Fibroblast of lung (primary cell): ENCODE measurements at places on chromosomes 11 and 22. TPM values are rescaled to one million over a fixed set of nuclear protein-coding genes. Genes with fewer than 3 reads are reported as not detected.

CCDC73 gene
- polyA plus RNA-seq, result not detected in 2 replicates

APOA5 gene
- polyA plus RNA-seq, result not detected in 2 replicates

GAL gene
- polyA plus RNA-seq, result 1.6 and 6.3 TPM in 2 replicates

DNA sequence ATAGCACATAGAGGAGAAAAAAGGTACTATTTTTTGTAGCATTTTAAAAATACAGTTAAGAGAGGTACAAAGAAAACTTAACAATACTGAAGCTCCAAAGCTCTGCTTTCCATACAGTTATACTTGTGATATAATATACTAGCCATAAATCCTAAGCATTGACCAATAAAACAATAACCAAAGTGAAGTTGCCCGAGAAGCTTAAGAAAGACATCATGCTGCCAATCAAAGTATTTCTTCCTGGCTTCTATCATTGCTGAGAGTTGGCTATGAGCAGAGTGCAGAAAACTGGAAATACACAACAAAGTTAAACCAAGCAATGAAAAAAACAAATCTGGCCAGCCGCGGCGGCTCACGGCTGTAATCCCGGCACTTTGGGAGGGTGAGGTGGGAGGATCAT lies 84.2 kb downstream of the RBFOX2 start:
- H3K27me3 ChIP-seq, result no peaks in the 10 kb centered on the region
- no peak overlapping the region for H3K27ac ChIP-seq
- no peaks in the 10 kb centered on the region for H3K36me3 ChIP-seq
- DNase-seq, result no peak
- H3K4me3 ChIP-seq, result no peak overlapping the region
- H3K4me1 ChIP-seq, result no peaks in the 10 kb centered on the region

AMOTL1 gene
- polyA plus RNA-seq, result 28.2 and 38.0 TPM in 2 replicates

SHANK2 gene
- polyA plus RNA-seq, result 3.2 and 4.6 TPM in 2 replicates

FEN1 gene
- polyA plus RNA-seq, result 14.0 and 35.1 TPM in 2 replicates

SCGB1A1 gene
- polyA plus RNA-seq, result not detected in 2 replicates

PATE2 gene
- polyA plus RNA-seq, result 0.05 TPM in 1 of 2 replicates, not detected in the other

GRCh38 chr11:69088676-69089146 lies 40.0 kb downstream of the TPCN2 start:
- peak; percentile 68 for DNase-seq
- H3K4me3 ChIP-seq, result no peak overlapping the region
- H3K36me3 ChIP-seq, result peaks cover 13% of the 10 kb centered on the region

GRCh38 chr11:61158691-61159381 lies 2.4 kb downstream of the VPS37C start:
- peak; percentile 62 for DNase-seq
- H3K27me3 ChIP-seq, result no peaks in the 10 kb centered on the region
- no peak overlapping the region for H3K4me3 ChIP-seq
- no peaks in the 10 kb centered on the region for H3K36me3 ChIP-seq
- peak overlapping the region; percentile 5 for H3K27ac ChIP-seq

CLMP gene
- 151 and 243 TPM in 2 replicates for polyA plus RNA-seq

KDM4E gene
- not detected in 2 replicates for polyA plus RNA-seq

DNA sequence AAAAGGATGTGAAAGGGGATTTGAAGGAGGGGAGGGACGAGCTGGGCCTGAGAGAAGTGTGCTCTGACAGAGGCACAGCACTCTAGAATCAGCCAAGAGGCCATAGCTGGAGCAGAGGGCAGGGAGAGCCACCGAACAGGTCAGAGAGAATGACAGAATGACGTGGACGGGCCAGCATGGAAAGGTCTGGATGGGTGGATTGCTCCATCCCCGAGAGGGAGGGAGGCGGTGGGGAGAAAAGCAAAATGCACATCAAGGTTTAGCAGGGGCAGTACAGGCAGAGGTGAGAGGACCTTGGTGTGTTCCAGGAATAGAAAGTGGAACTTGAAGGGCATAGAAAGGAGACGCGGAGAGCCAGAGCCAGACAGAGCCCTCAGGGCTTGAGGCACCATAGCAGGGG lies 6.9 kb downstream of the PMM1 start:
- H3K27ac ChIP-seq, result no peak overlapping the region
- no peaks in the 10 kb centered on the region for H3K4me1 ChIP-seq
- no peak for DNase-seq
- H3K4me3 ChIP-seq, result no peak overlapping the region
- H3K27me3 ChIP-seq, result no peaks in the 10 kb centered on the region

EMID1 gene
- not detected in 2 replicates for polyA plus RNA-seq

GLYAT gene
- not detected in 2 replicates for polyA plus RNA-seq

GRAMD4 gene
- polyA plus RNA-seq, result 7.5 and 9.0 TPM in 2 replicates

FOLH1 gene
- polyA plus RNA-seq, result 0.27 TPM in 1 of 2 replicates, not detected in the other

DNA sequence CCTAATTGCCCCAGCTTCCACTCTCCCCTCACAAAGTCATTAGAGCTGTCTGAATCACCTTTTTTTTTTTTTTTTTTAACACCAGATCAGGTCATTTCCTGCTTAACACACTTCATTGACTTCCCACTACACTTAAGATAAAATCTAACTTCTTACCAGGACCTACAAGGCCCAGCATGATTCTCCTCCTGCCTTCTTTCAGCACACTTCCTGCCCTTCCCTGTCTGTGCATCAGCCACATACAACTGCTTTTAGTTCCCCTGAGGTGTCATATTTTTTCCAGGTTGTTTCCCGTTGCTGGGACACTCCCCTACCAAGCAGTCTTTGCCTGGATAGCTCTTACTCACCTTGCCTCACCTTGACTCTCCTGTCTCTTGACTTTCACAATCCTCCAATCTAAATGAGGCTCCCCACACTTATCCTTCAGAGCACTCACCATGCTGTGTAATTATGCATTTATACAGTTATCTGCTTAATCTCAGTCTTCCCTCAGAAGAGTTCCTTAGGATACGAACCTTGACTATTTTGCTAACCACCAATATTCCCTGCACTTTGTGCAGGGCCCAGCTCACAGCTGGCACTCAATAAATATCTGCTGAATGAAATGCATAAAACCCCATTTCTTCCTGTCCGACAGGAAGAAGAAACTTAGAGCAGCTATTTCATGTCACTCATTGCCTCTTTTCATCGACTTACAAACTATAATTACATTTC lies 96.6 kb upstream of the AKIP1 start:
- no peaks in the 10 kb centered on the region for H3K27me3 ChIP-seq
- no peak for DNase-seq
- H3K4me3 ChIP-seq, result no peak overlapping the region
- peaks cover 13% of the 10 kb centered on the region for H3K4me1 ChIP-seq
- no peaks in the 10 kb centered on the region for H3K36me3 ChIP-seq

DNA sequence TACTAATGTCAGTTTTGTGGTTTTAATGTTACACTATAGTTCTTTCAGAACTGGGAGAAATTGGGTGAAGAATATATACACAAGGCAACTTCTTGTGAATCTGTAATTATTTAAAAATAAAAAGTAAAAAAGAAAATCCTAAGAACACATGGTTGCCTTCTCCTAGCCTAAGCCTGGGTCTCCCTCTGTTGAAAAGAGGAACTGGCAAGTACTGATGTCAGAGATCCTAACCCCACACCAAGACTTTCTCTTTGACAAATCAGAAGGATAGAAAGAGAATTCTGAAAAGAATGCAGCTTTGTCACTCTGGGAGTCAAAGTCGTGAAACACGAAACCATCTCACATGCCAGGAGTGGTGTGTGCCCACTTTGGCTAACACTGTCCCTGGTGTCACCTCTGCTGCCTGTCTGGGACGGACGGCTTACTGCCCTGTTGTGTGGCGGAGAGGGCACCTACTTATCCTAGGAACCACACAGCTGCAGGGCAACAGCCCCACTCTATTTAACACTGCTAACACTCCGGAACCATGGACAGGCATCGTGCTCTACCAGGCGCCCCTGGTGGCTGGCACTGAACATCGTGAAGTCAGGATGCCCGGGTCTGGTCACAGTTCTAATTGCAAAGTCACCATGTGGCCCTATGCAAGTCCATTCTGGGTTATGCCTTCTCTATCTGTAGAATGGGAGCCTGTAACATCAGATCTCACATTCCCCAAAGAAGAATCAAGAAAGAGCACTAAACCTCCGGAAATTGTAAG lies 108.7 kb upstream of the CD82 start:
- no peaks in the 10 kb centered on the region for H3K4me1 ChIP-seq
- H3K4me3 ChIP-seq, result no peak overlapping the region
- H3K36me3 ChIP-seq, result no peaks in the 10 kb centered on the region
- no peaks in the 10 kb centered on the region for H3K27me3 ChIP-seq

SLCO2B1 gene
- 0.09 TPM in 1 of 2 replicates, not detected in the other for polyA plus RNA-seq

DNA sequence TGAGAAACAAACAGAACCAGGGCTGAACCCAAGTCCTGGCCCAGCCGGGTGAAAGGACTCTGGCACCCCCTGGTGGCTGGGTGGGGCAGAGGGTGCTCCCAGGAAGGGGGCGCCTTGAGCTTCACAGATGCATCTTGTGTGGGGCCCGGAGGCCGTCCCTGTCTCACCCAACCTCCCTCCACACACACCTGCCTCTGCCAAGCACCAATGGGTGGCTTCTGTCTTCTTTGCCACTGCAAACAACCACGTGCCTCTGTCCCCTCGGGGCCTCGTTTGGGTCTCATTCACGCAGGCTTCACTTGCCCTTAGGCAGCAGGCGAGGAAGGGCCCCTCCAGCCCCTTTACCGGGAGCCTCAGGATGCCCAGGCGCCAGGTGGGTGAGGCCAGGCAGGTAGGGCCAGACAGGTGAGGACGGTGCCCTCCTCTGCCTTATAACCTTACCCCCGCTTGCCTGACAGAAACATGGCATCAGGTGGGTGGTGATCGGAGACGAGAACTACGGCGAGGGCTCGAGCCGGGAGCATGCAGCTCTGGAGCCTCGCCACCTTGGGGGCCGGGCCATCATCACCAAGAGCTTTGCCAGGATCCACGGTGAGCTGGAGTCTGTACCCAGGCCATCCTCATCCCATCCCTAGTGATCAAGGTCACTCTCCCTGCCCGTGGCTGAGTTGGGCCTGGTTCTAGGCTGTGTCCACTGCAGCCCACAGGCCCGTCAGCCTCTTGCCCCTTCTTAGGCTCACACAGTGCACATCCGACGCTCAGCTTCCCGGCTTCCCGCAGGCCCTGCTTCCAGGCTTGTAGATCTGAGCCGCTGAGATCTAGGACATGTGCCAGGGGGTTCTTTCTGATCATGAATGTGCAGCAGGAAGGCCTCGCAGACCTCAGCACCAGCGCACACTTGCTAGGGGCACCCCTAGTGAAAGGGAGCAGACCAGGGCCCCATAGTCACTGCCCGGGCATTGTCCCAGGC lies 17.2 kb downstream of the POLR3H start:
- DNase-seq, result peak; percentile 32
- H3K27me3 ChIP-seq, result no peaks in the 10 kb centered on the region
- peaks cover 31% of the 10 kb centered on the region for H3K4me1 ChIP-seq
- peaks cover 54% of the 10 kb centered on the region for H3K36me3 ChIP-seq
